Stimulated activated CD4-positive, alpha-beta T cell treated with anti-CD3 and anti-CD28 coated beads, TNF-alpha, amount 100 ng/mL, for 4 hours (primary cell): ENCODE measurements at places on chromosomes 5 and 9.

DNA sequence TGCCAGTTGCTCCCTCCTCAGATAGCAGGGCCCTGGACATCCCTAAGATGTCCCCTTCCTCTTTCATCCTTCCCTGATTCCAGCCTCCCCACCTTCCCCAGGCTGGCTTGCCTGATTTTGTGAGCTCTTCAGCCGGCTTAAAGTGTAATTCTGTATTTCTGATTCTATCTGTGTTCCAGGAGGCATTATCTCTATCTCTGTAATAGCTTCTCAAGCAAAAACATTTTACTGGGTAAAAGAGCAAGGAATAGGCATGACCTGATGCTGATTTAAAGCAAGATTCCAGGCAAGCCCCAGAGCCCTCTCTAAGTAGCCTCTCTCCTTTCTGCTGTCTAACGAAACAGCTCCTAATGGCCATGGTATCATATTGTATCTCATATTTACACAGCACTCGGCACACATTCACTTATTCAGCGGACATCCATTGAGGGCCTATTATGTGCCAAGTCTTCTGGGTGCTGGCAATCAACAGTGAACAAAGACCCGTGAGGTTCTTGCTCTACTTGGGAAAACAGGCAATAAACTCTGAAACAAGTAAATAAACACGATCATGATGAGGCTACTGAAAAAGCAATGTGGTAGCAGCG, 100.9 kb upstream of the MSX2 start:
- no peak for DNase-seq

DNA sequence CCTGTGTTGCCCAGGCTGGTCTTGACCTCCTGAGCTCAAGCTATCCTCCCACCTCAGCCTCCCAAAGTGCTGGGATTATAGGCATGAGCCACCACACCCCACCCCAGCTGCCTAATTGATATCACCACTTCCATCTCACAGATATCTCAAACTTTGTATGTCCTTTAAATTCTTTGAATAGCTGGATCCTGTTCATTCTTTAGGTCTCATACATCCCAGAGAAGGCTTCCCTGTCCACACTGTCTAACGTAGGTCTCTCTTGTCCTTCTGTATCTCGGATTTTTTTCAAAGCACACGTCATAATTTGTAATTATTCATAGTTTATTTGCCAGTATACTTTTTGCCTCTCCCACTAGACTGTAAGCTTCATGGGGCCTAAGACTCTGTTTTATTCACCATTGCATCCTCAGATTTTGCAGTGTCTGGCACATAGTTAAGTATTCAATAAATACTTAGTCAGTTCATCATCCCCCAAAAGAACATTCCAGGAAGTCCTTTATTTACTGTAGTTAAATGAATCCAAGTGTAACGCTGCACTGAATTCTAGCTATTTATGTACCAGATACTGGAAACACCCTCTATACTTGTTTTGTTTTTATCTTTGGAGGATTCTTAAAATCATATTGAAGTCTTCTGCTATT, 10.5 kb downstream of the ARSK start:
- DNase-seq: no peak

- DNase-seq: no peak
Observed at GRCh38 chr5:72347801-72348308, 27.7 kb downstream of the PTCD2 start.

DNA sequence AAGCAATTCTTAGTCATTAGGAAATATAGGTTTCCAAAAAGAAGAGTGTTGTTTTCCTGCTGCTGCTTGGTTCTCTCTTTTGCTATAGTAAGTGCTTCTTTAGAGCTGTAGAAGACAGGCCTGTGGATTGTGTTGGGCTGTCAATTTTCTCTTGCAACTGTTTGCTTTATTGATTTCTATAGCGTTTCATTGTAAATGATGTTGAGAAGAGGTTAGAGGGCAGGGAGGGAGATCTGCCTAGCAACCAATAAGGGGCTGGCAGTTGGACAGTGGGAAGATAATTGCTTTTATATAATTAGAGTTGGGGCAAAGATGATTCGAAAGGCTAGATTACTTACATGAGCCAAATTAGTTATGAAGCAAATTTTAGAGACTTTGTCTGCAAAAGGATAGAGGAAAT, 11.1 kb downstream of the UNC13B start:
- DNase-seq: no peak

- DNase-seq: no peak
Observed at GRCh38 chr5:78879516-78879915, 105.6 kb downstream of the ARSB start.

DNA sequence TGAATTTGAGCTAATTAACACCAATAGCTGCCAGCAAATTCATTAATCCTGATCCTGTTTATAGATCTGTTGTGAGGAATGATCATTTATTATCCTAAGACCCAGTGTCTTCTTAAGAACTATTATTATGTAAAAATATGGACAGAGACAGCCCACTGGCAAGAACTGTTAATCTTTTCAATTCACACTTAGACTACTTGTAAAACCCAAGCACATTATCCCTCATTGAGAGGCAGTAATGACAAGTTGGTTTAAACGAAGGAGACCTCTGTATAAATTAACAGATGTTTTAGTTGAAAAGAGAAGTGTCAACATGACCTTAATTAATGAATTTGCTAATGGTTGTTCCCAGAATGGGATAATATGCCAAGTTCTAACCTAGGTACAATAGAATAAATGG, 270.3 kb upstream of the IZUMO3 start:
- no peak for DNase-seq

DNA sequence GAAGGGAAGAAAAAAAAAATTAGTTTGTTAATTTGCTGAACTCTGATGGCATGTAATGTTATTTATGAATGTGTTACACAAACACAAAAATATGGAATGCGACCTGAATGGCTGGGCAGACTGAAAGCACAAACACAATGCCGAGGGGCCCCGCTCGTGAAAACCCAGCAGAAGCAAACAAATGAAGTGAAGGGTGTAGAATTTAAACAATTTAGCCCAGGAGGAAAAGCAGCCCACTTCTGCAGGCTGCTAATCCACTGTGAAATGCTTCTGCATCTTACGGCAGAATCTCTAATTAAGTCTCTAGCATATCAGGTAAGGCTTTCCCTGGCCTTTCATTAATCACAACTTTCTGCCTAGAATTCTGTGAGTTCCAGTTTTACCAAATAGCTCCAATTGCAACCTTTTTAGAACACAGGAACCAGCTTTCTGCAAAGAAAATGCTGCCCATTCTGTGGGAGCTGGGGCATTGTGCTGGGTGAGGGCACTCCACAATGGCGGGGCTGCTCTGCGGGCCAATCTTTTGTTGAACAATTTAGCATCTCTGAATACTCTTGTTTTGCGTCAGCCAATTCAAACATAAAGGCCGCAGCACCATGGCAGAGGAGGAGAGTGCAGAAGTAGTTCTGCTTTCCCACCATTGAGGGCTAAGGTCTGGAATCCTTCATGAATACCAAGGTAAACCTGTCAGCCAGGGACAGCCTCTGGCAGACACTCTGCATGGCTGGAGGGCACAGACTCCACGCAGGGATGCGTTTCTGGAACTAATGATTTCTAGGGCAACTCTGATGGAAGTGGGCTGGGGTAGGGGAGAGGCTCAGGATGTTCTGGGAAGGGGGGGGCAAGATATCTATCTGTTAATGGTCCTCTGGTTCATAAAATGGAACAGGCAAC, 66.4 kb downstream of the PTCH1 start:
- DNase-seq: no peak

- DNase-seq: no peak
Observed at GRCh38 chr9:11366585-11367129, 753.9 kb upstream of the PTPRD start.

- no peak for DNase-seq
Observed at GRCh38 chr5:83151821-83152220, 74.5 kb downstream of the XRCC4 start.

GRCh38 chr5:126814721-126815404, 37.9 kb downstream of the LMNB1 start:
- no peak for DNase-seq

GRCh38 chr5:139418793-139419192, 14.9 kb upstream of the SPATA24 start:
- DNase-seq: no peak

- DNase-seq: no peak
Observed at GRCh38 chr9:114386361-114386885, 1.4 kb downstream of the AKNA start.
